ENCODE measurements at places on chromosomes 11 and 22. TPM values are rescaled to one million over a fixed set of nuclear protein-coding genes. Genes with fewer than 3 reads are reported as not detected.
A peak's percentile ranks its signal among the peaks of the same experiment; 100 is the strongest.

GRCh38 chr22:48894064-48894671 is 933.5 kb downstream of the BRD1 start:
- DNase-seq, result no peak

DNA sequence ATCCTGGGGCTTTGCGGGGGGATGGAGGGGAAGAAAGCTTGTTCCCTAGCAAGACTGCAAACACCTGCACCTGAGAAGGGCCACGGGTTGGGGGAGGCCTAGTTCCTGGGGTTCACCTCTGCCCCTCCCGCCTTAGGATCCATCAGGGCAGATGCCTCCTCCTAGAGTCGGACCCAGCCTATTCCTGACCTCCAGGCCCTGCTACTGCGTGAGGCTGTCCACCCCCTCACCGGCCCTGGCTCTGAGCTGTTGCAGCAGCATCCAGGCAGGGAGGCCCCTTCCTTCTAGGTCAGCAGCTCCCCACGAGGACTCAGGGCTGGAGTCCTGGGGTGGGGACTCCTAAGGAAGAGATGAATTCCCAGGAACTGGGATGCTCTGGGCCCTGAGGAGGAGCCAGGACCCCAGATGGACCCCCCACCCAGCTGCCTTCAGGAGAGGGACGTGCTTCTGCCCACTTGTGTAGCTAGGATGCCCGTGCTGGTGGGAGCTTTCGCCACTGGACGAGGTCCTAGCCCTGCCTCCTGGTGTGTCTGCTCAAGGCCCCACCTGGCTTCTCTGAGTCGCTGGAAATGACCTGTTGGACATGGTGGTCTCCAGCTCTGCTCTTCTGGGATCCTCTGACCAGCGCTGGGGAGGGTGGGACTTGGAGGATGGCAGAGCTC is 10.3 kb downstream of the MRGPRF start:
- DNase-seq, result no peak

The SLC1A2 gene
- 0.47 TPM for polyA plus RNA-seq

DNA sequence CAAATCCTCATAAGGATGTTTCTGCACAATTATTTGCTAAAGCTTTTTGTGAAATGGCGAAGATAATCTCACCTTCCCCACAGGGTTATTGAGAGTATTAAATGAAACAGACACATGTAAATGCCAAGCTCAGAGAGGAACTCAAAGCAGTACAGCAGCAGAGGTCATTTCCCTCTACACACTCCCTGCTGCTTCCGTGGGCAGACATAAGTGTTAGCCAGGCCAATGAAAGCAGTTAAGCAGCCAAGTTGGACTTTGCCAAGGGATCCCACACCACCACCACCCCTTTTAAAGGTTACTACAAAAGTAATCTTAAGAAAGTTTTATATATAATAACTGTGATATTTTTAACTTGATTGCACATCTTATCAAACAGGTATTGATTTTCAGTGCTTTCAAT is 4.0 kb upstream of the FAM111A start:
- no peak for DNase-seq

- DNase-seq, result no peak
Measured at GRCh38 chr11:28913883-28914282, 805.7 kb downstream of the METTL15 start.

The FAM111B gene
- 20.3 TPM for polyA plus RNA-seq

- DNase-seq, result no peak
Measured at GRCh38 chr11:1014276-1014675, 22.2 kb downstream of the MUC6 start.

The KCNA4 gene
- polyA plus RNA-seq, result 0.13 TPM

The POU2AF1 gene
- polyA plus RNA-seq, result 0.90 TPM

DNA sequence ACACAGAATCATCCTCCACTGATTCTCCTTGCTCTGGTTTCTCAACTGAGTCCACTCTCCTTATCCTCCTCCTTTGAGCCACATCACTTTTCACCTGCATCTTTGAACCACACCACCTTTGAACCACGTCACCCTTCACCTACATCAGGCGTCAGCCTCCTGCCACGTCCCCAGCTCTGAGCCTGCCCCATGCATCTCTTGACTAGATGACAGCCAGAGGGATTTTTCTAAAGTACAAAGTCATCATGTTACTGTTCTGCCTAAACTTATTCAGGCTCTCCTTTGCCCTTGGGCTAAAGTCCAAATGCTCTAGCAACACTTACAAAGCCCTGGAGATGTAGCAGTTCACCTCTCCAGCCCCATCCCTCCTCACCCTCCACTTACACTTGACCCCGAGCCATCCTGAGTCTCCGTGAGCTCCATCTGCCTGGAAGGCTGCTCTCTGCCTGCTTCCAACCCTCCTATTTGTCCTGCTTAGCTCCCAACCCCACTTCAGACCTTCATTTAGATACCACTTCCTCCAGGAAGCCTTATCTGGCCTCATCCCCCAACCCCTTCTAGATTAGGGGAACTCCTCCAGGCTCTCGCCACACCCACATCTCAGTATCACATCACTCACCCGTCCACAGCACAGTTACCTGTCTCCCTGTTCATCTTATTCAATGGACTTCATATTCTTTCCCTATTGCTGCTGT is 3.7 kb upstream of the MS4A10 start:
- no peak for DNase-seq

DNA sequence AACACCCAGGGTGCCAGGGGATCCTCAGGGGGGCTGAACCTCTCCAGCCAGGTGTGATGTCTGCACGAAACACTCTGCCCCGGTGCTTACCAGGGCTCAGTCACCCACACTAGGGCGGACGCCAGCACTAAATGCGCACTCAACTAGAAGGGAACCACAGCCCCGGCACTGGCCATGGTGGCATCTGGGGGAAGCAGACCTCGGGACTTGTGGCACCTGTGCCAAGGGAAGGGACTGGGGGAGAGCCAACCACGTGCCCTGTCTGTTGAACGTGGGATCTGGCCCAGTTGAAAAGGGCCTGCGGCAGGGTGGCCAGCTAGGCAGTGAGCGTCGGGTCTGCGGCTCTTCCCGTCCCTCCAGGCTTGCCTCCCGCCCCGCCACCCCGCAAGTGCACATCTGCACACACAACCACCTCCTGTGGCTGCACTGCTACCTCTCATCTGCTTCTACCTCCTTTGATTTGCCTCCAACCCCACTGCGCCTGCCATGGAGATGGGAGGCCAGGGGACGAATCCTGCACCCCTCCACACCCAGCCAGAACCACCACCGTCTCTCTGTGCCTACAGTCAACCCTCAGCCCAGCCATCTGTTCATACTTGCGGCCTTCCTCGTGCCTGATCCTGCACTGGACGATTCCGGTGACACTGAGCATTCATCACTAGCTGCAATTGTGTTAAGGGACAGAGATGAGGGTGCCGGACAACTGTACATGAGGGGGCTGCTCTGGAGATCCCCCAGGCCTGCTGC is 15.0 kb upstream of the MOB2 start:
- no peak for DNase-seq

- no peak for DNase-seq
Measured at GRCh38 chr11:68141246-68142027, 20.2 kb upstream of the CHKA start.

DNA sequence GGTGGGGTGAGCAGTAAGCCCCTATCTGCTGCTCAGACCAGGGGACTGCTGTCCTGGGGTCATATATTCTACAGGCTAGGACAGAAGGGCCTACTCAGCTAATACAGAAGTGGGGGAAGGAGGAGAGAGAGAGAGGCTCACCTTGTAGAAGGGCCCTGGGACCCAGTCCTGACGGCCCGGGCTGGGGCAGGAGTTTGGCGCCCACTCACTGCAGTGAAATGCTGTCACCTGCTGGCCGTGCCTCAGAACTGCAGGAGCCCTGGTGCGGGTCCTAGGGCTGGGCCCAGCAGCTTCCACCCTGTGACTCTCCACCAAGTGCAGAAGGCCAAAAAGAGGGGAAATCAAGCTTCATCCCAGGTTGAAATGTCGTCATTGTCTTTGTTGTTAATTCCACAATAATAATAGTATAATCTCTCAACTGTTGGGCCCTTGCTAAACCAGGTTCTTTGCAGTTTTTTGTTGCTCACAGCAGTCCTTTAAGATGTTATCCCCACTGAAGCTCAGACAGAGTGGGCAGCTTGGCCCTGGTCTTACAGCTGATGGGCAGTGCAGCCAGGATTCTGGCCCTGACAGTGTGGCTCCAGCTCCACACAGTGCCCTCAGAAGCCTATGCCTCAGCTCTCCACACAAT is 29.6 kb downstream of the TRIM29 start:
- peak; percentile 50 for DNase-seq

The SLC5A12 gene
- 57.3 TPM for polyA plus RNA-seq

- DNase-seq, result no peak
Measured at GRCh38 chr22:33605221-33605620, 315.1 kb downstream of the LARGE1 start.
